NCI-H1694 (cell line): ENCODE measurements at places on chromosomes 13 and 19.

DNA sequence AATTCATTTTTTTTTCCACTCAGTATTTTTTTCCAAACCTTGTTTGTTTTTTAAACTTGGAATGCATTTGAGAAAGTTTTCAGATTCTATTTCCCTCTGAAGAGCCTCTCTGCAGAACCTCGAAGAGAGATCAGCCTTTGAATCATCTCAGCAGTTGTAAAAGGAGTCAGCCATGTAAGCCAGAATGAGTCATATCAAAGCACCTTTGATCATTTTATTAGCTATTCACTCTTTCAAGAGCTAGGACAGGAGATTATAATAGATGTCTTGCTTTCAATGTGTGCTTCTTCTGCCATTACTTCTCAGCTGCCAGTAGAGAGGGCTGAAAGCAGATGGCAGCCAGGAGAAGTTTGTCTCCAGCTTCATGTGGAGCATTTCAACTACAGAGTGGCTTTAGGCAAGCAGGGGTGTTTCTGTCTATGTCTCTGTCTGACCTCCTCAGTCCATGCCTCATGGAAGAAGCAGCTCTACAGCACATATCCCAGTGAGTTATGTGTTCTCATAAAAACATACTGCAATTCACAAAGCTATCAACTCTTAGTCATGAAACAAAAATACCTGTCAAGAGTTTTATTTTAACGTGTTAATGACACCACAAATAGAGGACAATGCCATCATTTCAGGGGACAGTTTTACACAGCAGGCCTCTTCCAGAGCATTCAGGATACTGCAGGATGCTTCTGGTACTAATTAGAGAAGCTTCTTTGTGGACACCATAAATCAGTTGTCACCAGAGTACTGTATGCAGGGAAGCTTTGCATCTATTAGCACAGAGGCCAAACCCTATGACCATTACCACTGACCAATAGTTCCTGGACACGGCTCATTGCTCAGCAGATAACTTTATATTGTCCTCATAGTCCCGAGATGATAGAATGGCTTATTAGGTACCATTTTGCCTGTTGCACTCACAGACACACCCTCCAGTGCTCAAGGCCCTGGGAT lies 94.3 kb downstream of the NHLRC3 start:
- DNase-seq, result no peak

DNA sequence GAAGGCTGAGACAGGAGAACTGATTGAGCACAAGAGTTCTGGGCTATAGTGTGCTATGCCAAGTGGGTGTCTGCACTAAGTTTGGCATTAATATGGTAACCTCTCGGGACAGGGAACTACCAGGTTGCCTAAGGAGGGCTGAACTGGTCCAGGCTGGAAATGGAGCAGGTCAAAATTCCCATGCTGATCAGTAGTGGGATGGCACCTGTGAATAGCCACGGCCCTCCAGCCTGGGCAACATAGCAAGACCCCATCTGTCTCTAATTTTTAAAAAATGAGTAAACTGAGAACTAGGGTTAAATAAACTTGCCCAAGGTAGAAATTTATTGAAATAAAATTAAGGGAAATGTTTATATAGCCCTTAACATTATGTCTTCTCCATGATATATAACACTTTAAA lies 17.0 kb upstream of the INTS6 start:
- DNase-seq, result no peak

DNA sequence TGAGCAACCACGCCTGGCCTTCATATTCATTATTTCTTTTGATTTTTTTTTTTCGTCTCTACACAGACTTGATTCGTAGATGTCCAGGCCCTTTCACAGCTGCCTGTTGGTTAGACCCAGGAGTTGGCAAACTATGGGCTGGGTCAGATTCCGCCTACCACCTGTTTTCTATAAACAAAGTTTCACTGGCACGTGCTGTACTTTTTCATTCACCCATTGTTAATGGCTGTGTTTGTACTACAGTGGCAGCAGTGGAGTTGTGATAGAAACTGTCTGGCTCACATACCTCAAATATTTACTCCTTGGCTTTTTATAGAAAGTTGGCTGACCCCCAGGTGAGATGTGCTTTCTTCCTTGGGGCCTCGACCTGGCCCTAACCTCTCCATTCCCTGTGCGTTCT lies 72.9 kb upstream of the TEX29 start:
- DNase-seq, result no peak

DNA sequence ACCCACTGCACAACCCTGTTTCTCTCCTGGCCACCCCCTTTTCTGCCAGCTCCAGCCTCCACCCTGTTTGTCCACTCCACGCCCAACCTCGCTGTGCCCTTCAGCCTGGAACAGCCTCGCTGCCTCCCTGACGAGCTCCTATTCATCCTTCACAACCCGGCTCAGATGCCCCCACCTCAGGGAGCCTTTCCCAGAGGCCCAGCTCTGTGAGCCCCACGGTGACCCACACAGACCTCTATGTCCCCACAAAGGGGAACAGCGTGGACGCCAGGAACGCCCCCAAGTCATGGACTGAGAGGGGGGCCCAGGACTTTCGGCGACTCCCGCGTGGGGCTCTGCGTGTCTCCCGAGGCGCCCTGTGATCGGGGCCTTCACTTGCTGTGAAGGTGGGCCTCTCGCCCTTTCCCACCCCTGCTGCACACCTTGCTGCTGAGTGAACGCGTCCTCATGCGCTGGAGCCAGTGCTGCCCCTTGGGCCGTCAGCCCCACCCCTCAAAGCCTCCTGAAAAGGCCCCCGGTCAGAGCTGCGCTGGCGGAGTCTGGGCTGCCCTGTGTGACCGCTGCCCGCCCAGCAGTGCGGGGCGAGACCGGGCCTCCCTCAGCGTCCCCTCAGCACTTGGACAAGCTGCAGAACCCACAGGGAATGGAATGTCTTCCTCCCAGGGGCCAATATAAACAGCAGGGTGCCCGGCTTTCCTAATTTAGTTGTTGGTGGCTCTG lies 40.0 kb downstream of the ADPRHL1 start:
- no peak for DNase-seq

DNA sequence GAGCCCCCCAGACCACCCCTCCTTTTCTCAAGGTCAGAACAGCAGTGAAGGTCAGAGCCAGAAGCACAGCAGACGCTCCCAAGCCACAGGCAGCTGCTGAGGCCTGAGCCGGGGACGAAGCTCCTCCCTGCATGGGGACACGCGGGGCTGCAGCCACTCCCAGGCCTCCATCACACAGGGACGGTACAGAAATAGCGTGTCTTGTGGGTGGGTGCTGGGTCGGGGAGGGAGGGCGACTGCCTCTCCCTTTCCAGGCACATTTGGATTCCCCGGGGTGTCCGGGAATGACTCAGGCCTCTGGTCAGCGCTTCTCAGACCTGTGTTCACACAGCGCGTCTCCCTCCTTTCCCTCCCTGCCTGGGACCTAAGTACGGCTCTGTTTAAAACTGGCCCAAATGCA lies 33.2 kb downstream of the RASA3 start:
- no peak for DNase-seq

GRCh38 chr19:53010494-53010893 lies 3.2 kb upstream of the ERVV-1 start:
- DNase-seq, result no peak

DNA sequence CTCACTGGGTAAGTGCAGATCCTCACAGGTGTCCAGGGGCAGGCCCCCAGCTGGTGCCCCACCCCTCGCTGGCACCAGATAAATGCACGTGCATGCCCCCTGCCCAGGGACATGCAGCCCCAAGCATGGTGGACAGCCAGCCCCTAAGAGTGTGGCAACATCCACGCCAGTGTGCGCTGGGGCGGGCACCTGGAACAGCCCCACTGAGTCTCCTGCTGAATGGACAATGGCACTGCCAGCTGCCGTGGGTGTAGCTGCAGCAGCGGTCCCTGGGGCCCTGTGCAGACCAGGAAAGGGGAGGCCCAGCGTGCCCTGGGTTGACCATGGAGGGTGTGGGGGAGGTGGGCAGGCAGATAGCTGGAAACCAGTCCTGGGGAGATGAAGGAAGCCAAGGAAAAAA lies 538.7 kb upstream of the SGCG start:
- DNase-seq, result no peak

- DNase-seq, result no peak
Observed at GRCh38 chr19:38665219-38665931, 17.9 kb downstream of the ACTN4 start.

DNA sequence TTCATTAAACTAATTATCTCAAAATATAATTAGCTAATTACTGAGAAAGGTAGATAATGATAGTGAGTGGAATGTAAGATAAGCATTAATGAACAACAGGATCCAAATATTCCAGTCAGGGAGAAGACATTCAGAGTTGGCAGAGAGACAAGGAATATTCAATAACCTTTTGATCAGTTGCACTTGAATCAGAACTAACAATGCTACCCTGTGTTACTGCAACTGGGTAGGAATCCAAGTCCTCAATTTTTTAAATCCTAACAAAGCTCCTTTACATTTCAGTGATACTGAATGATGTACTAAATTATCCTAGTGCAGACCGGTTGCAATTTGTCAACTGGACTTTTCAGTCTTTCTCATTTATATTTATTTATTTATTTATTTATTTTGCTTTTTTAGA lies 107.1 kb upstream of the MIR17HG start:
- DNase-seq, result no peak
